ENCODE measurements at places on chromosomes 1 and 21.
A peak's percentile ranks its signal among the peaks of the same experiment; 100 is the strongest.

GRCh38 chr1:69991644-69992043, 213.7 kb downstream of the LRRC40 start:
- no peak for DNase-seq

DNA sequence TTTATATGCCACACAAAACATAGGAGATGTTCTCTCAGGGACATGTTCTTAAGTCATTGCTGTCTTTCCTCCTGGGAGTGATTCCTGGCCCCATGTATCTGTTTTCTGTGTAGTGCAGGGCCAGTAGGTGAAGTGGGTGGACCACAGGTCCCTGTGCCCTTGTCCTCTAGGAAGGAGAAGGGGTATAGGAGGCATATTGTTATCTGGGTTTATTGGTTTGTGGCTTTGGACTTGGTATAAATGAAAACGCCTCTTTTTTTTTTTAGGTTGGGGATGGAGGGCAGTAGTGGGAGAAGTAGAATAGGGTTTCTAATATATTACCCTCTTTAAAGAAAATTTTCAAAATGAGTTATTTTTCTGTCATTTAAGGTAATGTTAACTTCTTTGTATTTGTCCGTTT, 29.4 kb downstream of the DYRK1A start:
- DNase-seq: no peak

GRCh38 chr1:11690397-11691301, 861 bp upstream of the DRAXIN start:
- DNase-seq: no peak

DNA sequence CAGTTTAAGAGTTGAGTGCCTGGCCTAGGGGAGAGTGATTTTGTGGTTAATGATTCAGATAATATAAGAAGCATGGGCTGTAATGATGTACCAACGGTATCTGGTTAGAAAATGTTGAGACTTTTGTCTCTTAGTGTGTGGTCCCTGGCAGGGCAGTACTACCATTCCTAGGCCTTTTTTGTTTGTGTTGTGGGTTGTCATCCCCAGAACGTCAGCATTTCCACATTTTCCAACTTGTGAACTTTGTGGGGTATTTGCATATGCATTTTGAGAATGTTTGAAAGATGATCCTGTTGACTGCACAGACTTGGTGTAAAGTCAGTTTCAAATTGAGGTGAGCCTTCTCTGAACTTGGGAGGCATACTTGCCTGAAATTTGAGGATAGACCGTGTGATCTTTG, 11.4 kb downstream of the NEK7 start:
- no peak for DNase-seq

GRCh38 chr1:118947003-118947765, 41.0 kb downstream of the TBX15 start:
- no peak for DNase-seq

GRCh38 chr1:13782634-13783360, 82.8 kb downstream of the PRDM2 start:
- no peak for DNase-seq

DNA sequence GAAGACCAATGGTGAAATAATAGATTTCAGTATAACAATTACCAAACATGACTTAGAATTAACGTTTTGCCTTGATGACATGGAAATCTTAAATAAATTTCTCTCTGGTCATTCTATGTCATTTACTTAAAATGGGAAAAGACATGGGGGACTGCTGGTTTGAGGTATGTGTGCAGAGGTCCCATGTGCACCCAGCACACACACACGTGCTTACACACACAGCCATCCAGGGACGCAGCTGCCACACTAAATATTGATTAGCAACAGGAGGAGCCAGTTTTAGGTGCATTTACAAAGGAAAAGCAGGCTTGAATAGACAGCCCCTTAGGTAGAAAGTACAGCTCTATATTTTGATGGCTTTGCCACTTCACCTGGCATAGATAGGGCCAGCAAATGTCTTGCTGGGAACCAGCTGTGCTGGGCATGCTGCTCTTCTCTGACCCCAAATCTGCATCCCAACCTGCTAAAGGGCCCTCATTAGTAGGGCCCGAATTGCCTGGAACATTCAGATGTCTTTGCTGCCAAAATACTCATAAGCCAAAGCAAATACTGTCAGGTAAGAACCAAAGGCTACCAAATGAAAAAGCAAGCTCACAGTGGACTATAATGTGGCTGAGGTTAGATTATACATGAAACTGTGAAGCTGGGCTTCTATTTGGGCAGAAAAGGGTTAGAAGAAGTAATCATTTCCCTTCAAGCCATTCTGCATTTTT, 399.9 kb downstream of the HHAT start:
- no peak for DNase-seq

- no peak for DNase-seq
Measured at GRCh38 chr1:192702212-192702902, 66.4 kb downstream of the RGS13 start.

DNA sequence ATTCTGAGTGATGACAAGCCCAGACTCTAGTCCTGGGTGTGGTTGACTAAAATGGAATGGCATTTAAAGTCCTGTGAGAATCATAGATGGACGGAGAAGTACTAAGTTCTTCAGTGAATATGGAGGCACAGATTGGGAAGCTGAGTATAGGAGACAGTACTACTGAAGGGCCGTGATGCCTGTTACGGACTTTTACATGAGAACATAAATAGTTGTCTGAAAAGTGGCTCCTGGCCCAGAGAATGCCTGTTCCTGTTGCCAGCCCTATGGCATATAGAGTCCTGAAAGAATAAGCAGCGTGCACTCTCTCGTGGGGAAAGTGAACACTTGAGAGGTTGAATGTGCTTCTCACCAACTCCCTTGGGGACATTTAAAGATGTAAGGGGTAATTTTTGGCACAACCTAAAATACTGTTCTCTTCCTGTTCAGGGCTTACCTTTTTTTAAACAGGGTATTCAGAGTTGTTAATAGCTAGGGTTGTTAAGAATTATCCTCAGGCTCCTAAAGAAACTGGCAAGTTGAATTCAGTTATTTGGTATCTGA, 20.4 kb downstream of the CCT8 start:
- DNase-seq: no peak

GRCh38 chr21:44847261-44848056, 26.0 kb downstream of the PTTG1IP start:
- DNase-seq: no peak

DNA sequence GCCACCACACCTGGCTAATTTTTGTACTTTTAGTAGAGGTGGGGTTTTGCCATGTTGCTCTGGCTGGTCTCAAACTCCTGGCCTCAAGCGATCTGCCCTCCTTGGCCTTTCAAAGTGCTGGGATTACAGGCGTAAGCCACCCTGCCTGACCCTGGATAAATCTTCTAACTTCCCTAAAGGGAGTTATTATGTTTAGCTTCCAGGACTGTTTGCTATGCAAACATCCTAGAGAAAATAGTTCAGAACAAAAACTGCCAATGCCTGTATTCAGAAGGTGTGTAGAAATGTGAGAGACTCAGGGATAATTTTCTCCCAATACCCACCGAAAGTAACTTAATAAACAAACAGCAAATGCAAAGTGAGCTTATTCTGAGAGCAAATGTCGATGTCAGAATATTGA, 301.2 kb downstream of the TGFB2 start:
- DNase-seq: no peak

DNA sequence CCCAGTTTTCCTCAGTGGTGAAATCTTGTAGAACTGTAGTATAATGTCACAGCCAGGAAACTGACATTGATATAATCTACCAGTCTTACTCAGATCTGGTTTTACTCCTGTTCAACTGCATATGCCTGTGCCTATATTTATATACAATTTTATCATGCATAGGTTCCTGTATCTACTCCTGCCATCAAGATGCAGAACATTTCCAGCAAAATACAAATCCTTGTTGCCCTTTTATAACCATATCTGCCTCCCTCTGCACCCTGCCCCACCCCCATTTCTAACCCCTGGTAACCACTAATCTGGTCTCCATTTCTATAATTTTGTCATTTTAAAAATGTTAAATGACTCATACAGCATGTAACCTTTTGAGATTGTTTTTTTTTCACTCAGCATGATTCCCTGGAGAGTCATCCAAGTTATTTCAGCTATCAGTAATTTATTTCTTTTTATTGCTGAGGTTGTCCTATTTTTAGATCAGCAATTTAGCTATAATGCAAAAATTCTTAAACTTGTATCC, 8.1 kb downstream of the UTP25 start:
- DNase-seq: no peak

DNA sequence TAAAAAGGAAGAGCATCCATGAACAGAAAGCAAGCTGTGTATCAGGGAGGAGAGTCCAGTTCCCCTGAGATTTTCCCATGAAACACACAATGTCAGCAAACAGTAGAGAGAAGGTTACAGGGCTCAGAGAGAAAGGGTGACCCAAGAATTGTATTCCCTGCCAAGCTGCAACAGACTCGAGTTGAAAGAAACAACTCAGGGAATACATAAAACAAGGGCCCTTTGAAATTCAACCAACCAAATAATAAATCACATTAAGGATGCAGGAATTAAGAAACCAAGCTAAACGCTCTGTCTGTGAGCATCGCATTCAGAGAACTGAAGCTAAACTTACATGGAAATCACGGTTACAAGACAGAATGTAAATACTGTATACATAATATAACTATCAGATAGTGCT, 20.2 kb downstream of the S100A16 start:
- DNase-seq: no peak

- no peak for DNase-seq
Measured at GRCh38 chr21:18989953-18990495, 586.4 kb upstream of the TMPRSS15 start.

DNA sequence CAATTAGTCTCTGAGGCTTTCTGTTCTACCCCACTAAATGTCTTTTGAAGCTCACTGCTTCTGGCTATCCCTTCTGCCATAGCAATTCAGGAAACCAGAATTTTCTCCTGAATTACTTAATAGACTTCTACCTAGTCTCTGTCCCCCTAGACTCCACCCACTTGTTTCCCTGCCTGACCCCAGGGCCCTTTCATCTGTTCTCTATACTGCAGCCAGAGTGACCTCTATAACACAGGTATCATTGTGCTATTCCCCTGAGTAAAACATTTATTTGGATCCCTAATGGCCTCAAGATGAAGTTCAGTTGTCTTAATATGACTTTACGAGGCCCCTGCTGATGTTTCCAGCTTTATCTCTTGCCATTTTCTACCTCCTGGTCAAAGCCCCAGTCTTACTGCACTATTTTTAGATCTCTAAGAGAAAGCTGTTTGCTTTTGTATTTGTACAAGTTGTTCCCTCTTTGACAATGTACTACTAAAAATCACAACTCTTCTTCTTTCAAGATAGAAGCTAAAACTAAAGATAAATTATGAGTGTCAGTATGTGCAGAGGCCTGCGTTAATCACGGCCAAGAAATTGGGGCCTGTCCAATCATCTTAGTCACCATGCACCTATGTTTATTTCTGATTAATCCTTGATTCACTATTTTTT, 54.5 kb downstream of the ATP1B1 start:
- DNase-seq: no peak

DNA sequence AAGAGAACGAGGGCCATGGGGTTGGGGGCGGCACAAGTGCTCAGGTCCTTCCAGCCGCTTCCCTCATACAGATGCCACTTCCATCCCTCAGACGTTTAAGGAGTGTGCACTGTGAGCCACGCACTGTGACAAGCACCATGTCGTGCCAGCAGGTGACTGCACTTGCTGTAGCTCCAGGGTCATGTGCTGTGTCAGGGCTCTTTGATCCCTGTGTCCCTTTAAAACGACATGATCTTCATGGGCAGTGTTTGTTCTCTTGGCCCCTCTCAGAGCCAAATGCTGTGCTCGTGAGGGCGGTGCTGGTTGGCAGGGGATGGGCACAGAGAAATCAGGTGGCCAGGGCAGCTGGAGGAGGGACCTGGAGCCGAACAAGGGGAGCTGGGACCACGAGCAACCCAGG, 19.9 kb downstream of the IL10RB start:
- no peak for DNase-seq

- no peak for DNase-seq
Measured at GRCh38 chr1:68087184-68087583, 36.8 kb upstream of the DIRAS3 start.

GRCh38 chr1:183922197-183922596, 115.3 kb downstream of the COLGALT2 start:
- DNase-seq: no peak

GRCh38 chr1:2403273-2403672, 9.1 kb downstream of the PEX10 start:
- no peak for DNase-seq

DNA sequence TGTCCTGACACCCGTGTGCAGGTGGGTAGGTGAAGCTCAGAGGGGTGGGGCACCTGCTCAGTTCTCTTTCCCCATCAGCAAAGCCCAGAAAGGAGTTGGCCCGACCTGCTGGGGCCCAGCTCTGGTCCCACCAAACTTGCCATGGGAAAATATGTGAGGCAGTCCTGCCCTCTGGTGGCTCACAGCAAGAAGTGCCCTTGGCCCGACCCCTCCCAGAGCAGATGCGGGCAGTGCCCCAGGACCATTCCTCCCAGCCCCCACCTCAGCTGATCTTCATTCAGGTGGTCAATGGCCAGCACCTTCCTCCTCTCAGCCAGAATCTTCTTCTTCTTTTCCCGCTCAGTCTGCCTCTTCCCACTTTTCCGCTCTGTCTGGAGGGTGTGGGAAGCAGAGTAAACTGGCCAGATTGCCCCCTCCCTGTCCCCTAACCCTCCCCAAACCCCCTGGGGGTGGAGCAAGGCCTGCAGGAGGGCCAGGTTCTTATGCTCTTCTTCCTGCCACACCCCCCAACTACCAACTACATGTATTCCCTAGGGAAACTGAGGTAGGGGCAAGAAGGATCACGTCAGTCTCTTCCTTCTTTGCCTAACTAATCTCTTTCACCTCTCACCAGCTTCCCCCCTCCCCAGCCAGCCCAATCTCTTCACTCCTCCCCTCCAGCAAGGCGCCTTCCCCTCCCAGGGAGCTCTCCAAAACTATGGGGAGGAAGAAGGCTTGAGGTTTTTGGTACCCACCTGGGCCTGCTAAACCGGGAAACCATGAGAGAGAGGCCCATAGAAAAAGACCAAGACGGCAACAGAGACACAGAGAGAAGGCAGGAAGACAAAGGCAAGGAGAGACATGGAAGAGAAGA, 15.6 kb downstream of the TNNT2 start:
- peak; percentile 30 for DNase-seq

- no peak for DNase-seq
Measured at GRCh38 chr1:164629971-164630370, 71.0 kb downstream of the PBX1 start.

- no peak for DNase-seq
Measured at GRCh38 chr1:221227872-221228337, 348.7 kb downstream of the HLX start.

DNA sequence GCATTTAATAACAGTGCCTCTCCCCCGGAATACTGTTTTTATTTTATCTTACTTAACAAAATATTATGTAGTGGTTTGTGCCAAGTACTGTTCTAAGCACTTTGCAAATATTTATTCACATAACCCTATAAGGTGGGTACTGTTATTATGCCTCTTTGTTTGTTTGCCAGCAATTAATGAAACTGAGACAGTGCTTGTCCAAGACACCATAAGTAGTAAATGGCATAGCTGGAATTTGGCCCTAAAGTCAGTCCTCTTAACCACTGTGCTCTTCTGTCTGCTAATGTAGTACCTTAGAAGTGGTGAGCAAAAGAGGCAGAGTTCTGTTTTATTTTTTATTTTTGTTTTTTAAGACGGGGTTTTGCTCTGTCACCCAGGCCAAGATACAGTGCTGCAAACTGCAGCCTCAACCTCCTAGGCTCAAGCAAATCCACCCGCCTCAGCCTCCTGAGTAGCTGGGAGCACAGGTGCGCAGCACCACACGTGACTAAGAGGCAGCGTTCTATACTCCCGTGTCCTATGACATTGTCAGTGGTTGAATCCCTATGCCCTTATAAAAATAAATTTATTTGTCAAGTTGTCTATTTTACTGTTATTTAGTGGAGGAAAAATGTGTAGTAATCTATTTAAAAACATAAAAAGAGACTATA, 165.8 kb downstream of the CLEC20A start:
- DNase-seq: no peak

GRCh38 chr1:53575955-53576320, 116.7 kb downstream of the DMRTB1 start:
- DNase-seq: no peak

All from activated naive CD8-positive, alpha-beta T cell treated with anti-CD3 and anti-CD28 coated beads for 36 hours (primary cell).